Neural crest cell (in vitro differentiated cells): ENCODE measurements at places on chromosomes 4 and X. TPM values are rescaled to one million over a fixed set of nuclear protein-coding genes. Genes with fewer than 3 reads are reported as not detected.

- peaks cover 8% of the 10 kb centered on the region for H3K27me3 ChIP-seq
- peak overlapping the region; percentile 67 for H3K27ac ChIP-seq
- H3K4me1 ChIP-seq: peaks cover 7% of the 10 kb centered on the region
- DNase-seq: no peak
- no peaks in the 10 kb centered on the region for H3K36me3 ChIP-seq
Measured at GRCh38 chr4:1765409-1766072, 27.6 kb upstream of the FGFR3 start.

Gene IL3RA
- total RNA-seq: not detected in 2 replicates

- no peaks in the 10 kb centered on the region for H3K27me3 ChIP-seq
- no peak for DNase-seq
- peaks cover 1% of the 10 kb centered on the region for H3K36me3 ChIP-seq
- H3K4me3 ChIP-seq: no peak overlapping the region
- H3K4me1 ChIP-seq: no peaks in the 10 kb centered on the region
Measured at GRCh38 chrX:45822124-45822523, 621.4 kb upstream of the DIPK2B start.

Gene GAGE12H
- not detected in 2 replicates for total RNA-seq

Gene GSX2
- total RNA-seq: not detected in 2 replicates

- H3K27me3 ChIP-seq: no peaks in the 10 kb centered on the region
- no peak overlapping the region for H3K27ac ChIP-seq
- no peak for DNase-seq
- peak overlapping the region; percentile 55 for H3K4me3 ChIP-seq
Measured at GRCh38 chr4:15906020-15906443, 32.5 kb downstream of the FGFBP1 start.

Gene SPP1
- total RNA-seq: 14.2 and 23.5 TPM in 2 replicates

DNA sequence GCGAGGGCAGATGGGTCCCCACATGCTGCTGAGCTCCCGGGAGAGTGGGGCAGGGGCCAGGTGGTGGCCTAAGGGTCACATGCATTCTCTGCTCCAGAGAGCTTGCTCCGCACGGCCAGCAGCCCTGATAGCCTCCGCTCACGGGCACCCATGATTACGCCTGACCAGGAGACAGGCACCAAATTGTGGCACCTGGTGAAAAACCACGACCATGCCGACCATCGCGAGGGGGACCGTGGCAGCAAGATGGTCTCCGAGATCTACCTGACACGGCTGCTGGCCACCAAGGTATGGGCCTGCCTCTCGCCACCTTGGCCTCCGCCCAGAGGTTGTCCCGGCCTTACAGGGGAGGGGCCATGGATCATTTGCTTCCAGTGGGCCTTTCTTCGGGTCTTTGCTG, 9.2 kb downstream of the LAGE3 start:
- no peak for DNase-seq
- no peak overlapping the region for H3K4me3 ChIP-seq
- H3K27me3 ChIP-seq: no peaks in the 10 kb centered on the region
- H3K36me3 ChIP-seq: peaks cover 3% of the 10 kb centered on the region
- no peak overlapping the region for H3K27ac ChIP-seq

GRCh38 chr4:102878901-102879300, 10.1 kb downstream of the CISD2 start:
- no peak overlapping the region for H3K27ac ChIP-seq
- H3K4me3 ChIP-seq: no peak overlapping the region
- peaks cover 3% of the 10 kb centered on the region for H3K4me1 ChIP-seq

- H3K27ac ChIP-seq: no peak overlapping the region
- H3K27me3 ChIP-seq: no peaks in the 10 kb centered on the region
Measured at GRCh38 chr4:179399054-179399782, 1957.0 kb upstream of the AGA start.

- peak overlapping the region; percentile 79 for H3K27ac ChIP-seq
- H3K36me3 ChIP-seq: peaks cover 5% of the 10 kb centered on the region
- H3K27me3 ChIP-seq: no peaks in the 10 kb centered on the region
Measured at GRCh38 chr4:38162240-38162784, 202.1 kb downstream of the PTTG2 start.

Gene CDK16
- 281 and 289 TPM in 2 replicates for total RNA-seq

DNA sequence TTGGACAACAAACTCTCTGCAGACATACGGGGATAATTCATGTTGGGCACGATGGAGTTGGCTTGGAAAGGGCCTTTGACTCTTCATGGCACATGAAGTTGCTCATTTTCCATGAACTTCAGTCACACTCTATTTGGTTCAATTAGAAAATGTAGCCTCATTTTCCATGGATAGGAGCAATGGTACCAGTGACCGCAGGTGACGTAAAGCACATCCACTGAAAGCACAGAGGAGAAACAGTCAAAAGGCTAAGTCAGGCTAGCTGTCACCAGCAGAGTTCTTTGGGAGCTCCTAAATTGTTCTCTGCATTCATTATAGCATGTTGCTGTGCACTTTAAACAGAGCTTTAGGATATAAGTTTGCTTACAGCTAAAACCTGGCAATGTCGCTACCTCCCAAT, 39.9 kb upstream of the MAP3K15 start:
- no peaks in the 10 kb centered on the region for H3K36me3 ChIP-seq
- H3K4me1 ChIP-seq: no peaks in the 10 kb centered on the region
- H3K27ac ChIP-seq: no peak overlapping the region
- H3K4me3 ChIP-seq: no peak overlapping the region
- no peaks in the 10 kb centered on the region for H3K27me3 ChIP-seq
- DNase-seq: no peak

Gene CT45A1
- total RNA-seq: not detected in 2 replicates

DNA sequence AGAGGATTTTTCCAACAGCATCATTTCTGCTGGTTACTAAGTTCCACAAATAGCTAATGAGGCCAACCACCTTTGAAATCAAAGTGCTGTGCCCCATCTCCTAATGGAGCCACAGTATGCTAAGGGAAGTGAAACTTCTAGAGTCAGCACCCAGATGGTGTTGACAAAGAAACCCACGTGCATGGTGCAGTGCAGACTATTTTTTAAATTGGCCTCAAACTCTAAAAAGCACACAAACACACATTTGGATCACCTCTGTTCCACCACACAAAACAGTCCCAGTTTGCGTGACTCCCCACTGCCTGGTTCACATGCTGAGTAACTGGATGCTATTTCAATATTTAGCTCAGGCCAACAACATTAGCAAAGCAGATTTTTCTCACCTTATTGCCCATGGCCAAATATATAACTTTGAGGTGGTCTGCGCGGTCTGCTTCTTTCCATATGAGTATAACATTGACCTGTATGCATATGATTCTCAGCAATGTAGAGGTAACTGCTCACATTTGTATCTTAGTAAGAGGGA, 69.9 kb downstream of the AMELX start:
- H3K36me3 ChIP-seq: no peaks in the 10 kb centered on the region
- H3K4me1 ChIP-seq: no peaks in the 10 kb centered on the region
- H3K4me3 ChIP-seq: no peak overlapping the region
- H3K27me3 ChIP-seq: no peaks in the 10 kb centered on the region

DNA sequence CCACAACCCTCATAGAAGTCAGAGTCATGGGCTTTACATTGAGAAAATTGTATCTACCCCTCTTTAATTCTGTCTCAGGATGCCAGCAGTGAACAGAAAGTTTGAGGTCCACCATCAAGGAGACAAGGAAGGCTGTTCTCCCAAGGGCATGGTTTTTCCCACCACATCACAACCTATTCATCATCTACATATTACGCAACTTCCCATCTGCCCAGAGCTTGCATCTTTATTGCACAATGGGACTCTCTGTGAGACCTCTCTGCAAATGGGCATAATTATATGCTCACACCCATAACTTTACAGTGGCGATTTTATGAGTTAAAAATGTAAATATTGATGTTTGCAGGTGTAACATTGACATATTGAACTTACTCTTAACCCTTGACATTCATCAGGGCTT, 38.9 kb downstream of the PAGE2 start:
- no peaks in the 10 kb centered on the region for H3K36me3 ChIP-seq
- no peak overlapping the region for H3K4me3 ChIP-seq
- no peak overlapping the region for H3K27ac ChIP-seq
- H3K27me3 ChIP-seq: peaks cover 2% of the 10 kb centered on the region
- no peaks in the 10 kb centered on the region for H3K4me1 ChIP-seq
- no peak for DNase-seq

- no peak overlapping the region for H3K4me3 ChIP-seq
- H3K4me1 ChIP-seq: peaks cover 17% of the 10 kb centered on the region
- H3K27ac ChIP-seq: peak overlapping the region; percentile 76
- no peaks in the 10 kb centered on the region for H3K36me3 ChIP-seq
- H3K27me3 ChIP-seq: peaks cover 7% of the 10 kb centered on the region
Measured at GRCh38 chr4:7660176-7661039, 225.7 kb upstream of the PSAPL1 start.

GRCh38 chr4:74205559-74205958, 47.6 kb downstream of the MTHFD2L start:
- peaks cover 15% of the 10 kb centered on the region for H3K36me3 ChIP-seq
- no peaks in the 10 kb centered on the region for H3K27me3 ChIP-seq
- H3K4me1 ChIP-seq: no peaks in the 10 kb centered on the region
- no peak overlapping the region for H3K27ac ChIP-seq

Gene NDNF
- 23.9 and 25.4 TPM in 2 replicates for total RNA-seq

Gene F8A3
- 4.3 and 5.2 TPM in 2 replicates for total RNA-seq

DNA sequence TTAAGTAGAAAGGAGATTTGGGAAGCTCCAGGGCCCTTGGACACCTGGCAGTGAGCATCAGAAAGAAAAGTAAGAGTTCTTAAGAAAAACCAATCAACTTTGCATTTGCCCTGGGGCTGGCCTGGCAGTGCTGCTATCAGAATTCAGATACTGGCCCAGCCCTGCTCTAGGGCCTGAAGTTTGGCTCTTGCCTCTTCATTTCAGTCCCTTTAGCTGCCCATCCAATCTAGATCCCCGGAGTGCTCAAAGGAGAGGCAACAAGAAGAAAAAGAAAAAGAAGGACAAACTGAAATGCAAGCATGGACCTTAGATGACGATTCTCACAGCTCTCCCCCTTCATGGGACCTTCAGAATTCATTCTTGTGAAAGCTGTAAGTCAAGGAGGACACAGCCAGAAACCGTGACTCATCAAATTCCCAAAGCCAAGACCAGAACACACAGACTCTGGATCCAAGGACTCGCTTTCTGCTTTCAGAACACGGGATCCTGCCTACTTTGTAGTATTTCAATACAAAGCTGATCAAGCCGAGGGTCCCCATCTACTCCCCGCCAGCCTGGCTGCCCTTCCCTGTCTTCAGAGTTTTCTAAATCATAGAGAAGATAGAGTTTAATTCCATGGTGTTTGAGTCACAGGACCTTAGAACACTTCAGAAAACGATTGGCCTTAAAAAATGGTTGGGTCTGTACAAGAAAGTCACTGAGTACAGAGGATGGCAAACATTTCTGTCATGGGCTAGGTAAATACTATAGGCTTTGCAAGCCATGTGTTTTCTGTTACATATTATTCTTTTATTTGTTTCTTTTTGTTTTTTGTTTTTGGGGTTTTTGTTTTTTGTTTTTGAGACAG, 103.7 kb downstream of the RBM47 start:
- H3K4me1 ChIP-seq: peaks cover 8% of the 10 kb centered on the region
- no peaks in the 10 kb centered on the region for H3K36me3 ChIP-seq
- H3K27me3 ChIP-seq: no peaks in the 10 kb centered on the region
- H3K4me3 ChIP-seq: no peak overlapping the region
- H3K27ac ChIP-seq: peak overlapping the region; percentile 91

DNA sequence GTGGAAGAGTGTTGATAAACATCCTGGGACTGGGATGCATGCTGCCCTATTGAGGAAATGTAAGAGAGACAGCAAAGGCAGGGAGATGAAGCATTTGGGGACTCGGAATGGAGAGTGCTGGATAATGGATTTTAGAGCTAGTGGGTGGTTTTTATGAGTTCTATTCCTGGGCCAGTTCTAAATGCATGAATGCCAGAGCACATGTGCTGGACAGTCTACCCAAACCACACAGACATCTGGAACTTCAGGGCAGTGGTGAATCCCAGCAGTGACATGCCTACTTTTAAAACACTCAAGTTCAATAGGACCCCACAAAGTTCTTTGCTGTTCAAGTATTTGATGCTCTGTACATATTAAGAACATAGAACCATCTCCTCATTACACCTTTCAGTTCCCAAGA, 133.9 kb downstream of the CBR4 start:
- H3K36me3 ChIP-seq: peaks cover 9% of the 10 kb centered on the region
- peaks cover 62% of the 10 kb centered on the region for H3K4me1 ChIP-seq
- DNase-seq: no peak
- peak overlapping the region; percentile 72 for H3K4me3 ChIP-seq

Gene PLP1
- total RNA-seq: 265 and 288 TPM in 2 replicates

Gene COMMD8
- 14.0 and 15.5 TPM in 2 replicates for total RNA-seq

Gene ODAPH
- not detected in 2 replicates for total RNA-seq

- no peaks in the 10 kb centered on the region for H3K36me3 ChIP-seq
- H3K27me3 ChIP-seq: no peaks in the 10 kb centered on the region
- DNase-seq: no peak
- no peak overlapping the region for H3K27ac ChIP-seq
- no peaks in the 10 kb centered on the region for H3K4me1 ChIP-seq
Measured at GRCh38 chr4:48223633-48224295, 45.9 kb downstream of the TEC start.

Gene FAT4
- total RNA-seq: 26.0 and 26.6 TPM in 2 replicates

Gene EDA
- total RNA-seq: 1.8 and 2.5 TPM in 2 replicates

- H3K27me3 ChIP-seq: peaks cover 3% of the 10 kb centered on the region
- no peak overlapping the region for H3K4me3 ChIP-seq
- DNase-seq: no peak
- peaks cover 25% of the 10 kb centered on the region for H3K4me1 ChIP-seq
Measured at GRCh38 chrX:103733017-103733416, 22.3 kb downstream of the TMEM31 start.

Gene VEGFC
- 2.5 and 3.1 TPM in 2 replicates for total RNA-seq

DNA sequence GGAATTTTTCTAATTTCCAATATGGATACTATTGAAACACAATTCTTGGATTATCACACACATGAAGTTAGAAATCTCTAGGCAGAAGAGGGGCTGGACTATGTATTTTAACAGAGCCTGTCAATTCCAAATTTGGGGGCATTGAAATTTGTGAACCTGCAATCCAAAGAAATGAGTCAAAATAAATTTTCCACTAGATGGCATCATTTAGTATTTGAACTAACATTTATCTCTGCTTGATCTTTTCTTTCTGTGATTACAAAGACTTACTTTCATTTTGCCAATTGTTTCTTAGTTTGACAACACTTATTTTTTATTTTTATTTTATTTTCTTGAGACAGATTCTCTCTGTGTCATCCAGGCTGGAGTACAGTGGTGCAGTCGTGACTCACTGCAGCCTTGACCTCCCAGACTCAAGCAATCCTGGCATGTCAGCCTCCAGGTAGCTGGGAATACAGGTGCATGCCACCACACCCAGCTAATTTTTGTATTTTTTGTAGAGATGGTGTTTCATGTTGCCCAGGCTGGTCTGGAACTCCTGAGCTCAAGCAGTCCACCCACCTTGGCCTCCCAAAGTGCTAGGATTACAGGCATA, 2.7 kb upstream of the PYURF start:
- no peaks in the 10 kb centered on the region for H3K27me3 ChIP-seq
- peaks cover 23% of the 10 kb centered on the region for H3K4me1 ChIP-seq
- peak overlapping the region; percentile 69 for H3K4me3 ChIP-seq
- H3K27ac ChIP-seq: no peak overlapping the region

- no peak for DNase-seq
- H3K27me3 ChIP-seq: peaks cover 47% of the 10 kb centered on the region
- no peak overlapping the region for H3K4me3 ChIP-seq
- no peaks in the 10 kb centered on the region for H3K4me1 ChIP-seq
- no peaks in the 10 kb centered on the region for H3K36me3 ChIP-seq
- H3K27ac ChIP-seq: no peak overlapping the region
Measured at GRCh38 chr4:80172203-80172602, 25.1 kb upstream of the PRDM8 start.

Gene MORF4L2
- total RNA-seq: 412 TPM in 2 replicates

Gene ERAS
- total RNA-seq: 0.49 and 0.50 TPM in 2 replicates

Gene CSAG2
- total RNA-seq: not detected in 2 replicates
